RPMI7951 (cell line): ENCODE measurements at places on chromosomes 11 and 22.

DNA sequence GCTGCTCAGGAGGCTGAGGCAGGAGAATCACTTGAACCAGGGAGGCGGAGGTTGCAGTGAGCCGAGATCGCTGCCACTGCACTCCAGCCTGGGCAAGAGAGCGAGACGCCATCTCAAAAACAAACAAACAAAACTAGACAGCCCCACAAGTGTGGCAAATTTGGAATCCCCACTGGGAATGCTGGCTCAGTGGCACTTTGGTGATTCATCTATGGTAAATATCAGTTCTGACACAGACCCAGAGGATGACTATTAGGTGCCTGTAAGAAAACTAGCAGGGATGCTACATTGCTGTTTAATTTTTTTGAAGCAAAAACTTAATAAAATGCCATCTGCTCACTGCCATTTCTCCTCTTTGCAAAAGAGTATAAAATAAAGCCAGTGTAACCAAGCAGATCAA, 107.9 kb downstream of the NAT10 start:
- DNase-seq: peak; percentile 54

DNA sequence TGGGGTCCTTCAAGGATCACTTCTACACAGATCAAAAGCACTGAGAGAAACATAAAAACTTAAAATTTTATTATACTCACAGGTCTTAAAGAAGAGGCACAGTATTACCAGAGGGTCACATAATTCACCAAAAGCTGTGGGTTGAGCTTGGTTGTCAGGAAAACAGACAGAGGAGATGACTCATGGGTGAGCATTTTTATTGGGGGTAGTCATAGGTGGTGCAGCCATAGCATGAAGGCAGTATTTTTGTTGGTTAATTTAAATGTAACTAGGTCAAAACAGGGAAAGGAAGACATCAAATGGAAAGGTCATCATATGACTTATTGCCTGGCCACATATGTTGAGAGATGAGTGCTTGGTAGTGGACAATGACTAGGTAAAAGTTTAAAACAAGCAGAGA, 24.2 kb downstream of the OR5B17 start:
- peak; percentile 93 for DNase-seq

DNA sequence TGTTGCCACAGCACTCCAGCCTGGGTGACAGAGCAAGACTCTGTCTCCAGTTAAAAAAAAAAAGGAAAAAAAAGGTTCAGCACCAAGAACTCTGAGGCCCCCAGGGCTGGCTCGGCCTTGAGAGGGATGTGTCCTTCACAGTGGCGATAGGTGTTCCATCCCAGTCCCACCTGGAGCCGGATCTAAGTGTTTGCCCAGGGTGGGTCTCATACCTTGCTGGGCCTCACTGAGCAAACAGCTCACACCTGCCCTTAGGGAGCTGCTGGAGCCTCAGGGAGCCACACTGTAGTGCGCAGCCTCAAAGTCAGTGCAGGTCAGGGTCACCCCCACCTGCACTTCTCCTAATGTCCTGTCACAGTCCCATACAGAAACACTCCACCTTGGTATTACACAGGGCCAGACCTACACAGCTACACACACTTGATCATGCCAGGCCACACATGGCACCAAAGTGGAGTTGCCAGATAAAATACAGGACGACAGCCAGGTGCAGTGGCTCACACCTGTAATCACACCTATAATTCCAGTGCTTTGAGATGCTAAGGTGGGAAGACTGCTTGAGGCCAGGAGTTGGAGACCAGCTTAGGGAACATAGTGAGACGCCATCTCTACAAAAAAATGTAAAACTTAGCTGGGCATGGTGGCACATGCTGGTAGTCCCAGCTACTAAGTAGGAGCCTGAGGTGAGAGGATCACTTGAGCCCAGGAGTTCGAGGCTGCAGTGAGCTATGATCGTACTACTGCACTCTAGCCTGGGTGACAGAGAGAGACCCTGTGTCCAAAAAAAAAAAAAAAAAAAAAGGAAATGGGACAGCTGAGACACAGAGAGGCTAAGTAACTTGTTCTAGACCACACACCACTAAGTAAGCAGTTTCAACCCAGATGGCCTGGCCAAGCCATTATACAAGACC, 7.3 kb downstream of the STARD10 start:
- DNase-seq: no peak

DNA sequence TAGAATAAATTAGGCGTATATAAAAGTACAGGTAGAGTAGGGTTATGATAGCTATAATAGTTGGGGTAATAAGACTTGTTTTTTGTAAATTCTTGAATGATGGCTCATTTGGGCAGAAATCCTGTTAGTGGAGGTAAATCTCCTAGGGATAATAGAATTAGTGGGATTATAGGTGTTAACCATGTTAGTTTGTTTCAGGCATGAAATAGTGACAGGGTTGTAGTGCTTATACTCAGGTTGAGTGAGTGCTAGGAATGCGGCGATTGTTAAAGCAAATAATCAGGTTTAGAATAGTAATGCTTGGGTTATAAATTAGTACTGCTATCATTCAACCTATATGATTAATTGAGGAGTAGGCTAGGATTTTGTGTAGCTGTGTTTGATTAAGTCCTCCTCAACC, 297.1 kb downstream of the DYNC2H1 start:
- no peak for DNase-seq
